RWPE2 (cell line): ENCODE measurements at places on chromosomes 6 and 20.

DNA sequence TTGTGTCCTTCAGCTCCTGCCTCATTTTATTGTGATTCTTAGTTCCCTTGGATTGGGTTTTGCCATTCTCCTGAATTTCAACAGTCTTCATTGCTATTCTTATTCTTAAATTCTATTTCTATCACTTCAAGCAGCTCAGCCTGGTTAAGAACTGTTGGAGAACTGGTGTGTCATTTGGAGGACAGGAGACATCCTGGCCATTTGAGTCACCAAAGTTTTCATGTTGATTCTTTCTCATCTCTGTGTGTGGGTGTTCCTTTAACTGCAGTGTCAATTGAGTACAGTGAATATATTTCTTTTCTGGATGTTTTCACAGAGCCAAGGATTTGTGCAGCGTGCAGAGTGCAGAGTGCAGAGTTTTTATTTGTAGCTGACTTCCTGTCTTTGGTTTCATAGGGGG is 33.5 kb upstream of the TFB1M start:
- no peaks in the 10 kb centered on the region for H3K36me3 ChIP-seq
- no peak overlapping the region for H3K27ac ChIP-seq
- H3K4me3 ChIP-seq = no peak overlapping the region
- H3K4me1 ChIP-seq = no peaks in the 10 kb centered on the region
- H3K27me3 ChIP-seq = no peaks in the 10 kb centered on the region

- H3K4me3 ChIP-seq = no peak overlapping the region
- DNase-seq = no peak
- no peaks in the 10 kb centered on the region for H3K36me3 ChIP-seq
- no peaks in the 10 kb centered on the region for H3K27me3 ChIP-seq
- no peak overlapping the region for H3K27ac ChIP-seq
Measured at GRCh38 chr6:108838101-108838717, 10.0 kb upstream of the ARMC2 start.

- peaks cover 17% of the 10 kb centered on the region for H3K4me1 ChIP-seq
- H3K27ac ChIP-seq = peak overlapping the region; percentile 79
- H3K4me3 ChIP-seq = peak overlapping the region; percentile 97
- no peak for DNase-seq
- H3K36me3 ChIP-seq = peaks cover 25% of the 10 kb centered on the region
Measured at GRCh38 chr6:21598674-21599023, 5.1 kb downstream of the SOX4 start.

DNA sequence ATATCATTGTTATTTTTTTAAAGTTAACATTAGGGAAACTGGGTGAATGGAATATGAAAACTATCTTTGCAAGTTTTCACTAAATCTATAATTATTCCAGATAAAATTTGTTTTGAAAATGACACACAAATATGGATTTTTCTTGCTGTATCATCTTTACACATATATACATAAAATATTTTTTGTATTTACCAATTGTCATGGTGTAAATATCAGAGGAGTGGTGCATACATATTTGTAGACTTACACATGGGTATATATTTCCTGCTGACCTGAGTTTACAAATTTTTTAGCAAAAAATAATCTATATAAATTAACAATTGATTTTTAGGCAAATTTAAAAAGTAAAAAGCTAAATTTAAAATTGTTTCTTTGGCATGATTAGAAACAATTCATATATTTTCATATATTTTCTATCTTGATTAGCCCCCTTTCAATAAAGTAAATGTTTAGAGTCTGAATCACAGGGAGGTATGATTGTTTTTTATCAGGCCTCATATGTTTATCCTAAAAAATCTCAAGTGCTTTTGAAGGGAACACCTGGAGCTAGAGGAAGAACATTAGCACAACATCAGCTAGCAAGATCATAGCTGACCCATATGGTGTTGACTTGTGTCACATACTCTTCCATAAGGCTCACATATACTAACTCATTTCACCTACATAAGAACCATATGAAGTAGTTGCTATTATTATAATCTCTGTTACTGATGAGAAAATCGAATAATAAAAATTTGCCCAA is 671.8 kb upstream of the GJE1 start:
- no peak overlapping the region for H3K4me3 ChIP-seq
- peaks cover 6% of the 10 kb centered on the region for H3K4me1 ChIP-seq

DNA sequence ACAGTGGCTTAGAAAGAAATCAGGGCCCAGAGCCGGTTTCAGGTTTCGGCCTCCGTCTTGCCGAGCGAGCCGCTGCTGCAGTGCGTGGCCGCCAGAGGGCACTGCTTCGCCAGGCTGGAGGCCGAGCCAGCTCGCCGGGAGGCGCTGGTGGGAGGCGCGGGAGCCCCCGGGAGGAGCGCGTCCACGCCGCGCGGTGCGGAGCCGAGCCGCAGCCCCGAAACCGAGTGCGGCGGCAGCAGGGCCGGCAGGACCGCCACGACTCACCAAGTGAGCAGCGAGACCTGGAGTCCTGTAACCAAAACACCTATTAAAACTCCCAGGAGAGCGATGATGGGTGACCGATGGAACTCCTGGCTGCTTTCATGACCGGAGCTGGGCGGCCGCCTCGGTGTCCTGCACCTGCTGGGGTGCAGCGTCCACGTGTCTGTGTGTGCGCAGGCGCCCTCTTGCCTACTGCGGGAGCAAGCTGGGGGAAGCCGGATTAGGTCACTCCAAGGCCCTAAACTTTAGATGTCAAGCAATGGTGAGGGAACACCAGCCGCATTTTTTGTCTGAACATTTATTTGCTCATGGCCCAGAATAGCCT is 186.9 kb upstream of the UST start:
- peak overlapping the region; percentile 23 for H3K4me3 ChIP-seq
- H3K4me1 ChIP-seq = no peaks in the 10 kb centered on the region
- H3K27me3 ChIP-seq = no peaks in the 10 kb centered on the region
- no peaks in the 10 kb centered on the region for H3K36me3 ChIP-seq
- DNase-seq = no peak
- H3K27ac ChIP-seq = no peak overlapping the region

- H3K27me3 ChIP-seq = no peaks in the 10 kb centered on the region
- DNase-seq = no peak
- no peak overlapping the region for H3K27ac ChIP-seq
- H3K4me1 ChIP-seq = peaks cover 15% of the 10 kb centered on the region
Measured at GRCh38 chr6:16352258-16352635, 113.9 kb downstream of the GMPR start.

DNA sequence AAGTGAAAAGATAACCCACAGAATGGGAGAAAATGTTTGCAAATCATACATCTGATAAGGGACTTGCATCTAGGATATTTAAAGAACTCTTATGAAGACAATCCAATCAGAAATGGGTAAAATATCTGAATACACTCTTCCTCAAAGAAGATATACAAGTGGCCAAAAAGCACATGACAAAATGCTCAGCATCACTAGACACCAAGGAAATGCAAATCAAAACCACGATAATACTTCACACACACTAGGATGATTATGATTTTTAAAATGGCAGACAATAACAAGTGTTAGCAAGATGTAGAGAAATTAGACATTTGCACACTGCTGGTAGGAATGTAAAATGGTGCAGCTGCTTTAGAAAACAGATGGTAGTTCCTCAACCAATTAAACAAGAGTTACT is 34.8 kb upstream of the SIRT5 start:
- no peaks in the 10 kb centered on the region for H3K27me3 ChIP-seq
- H3K27ac ChIP-seq = no peak overlapping the region
- H3K4me3 ChIP-seq = no peak overlapping the region
- H3K36me3 ChIP-seq = no peaks in the 10 kb centered on the region

GRCh38 chr20:48823960-48824498 is 3.8 kb downstream of the PREX1 start:
- H3K36me3 ChIP-seq = no peaks in the 10 kb centered on the region
- DNase-seq = peak; percentile 80
- peaks cover 10% of the 10 kb centered on the region for H3K4me1 ChIP-seq
- no peak overlapping the region for H3K27ac ChIP-seq

GRCh38 chr6:53014063-53014462 is 19.0 kb upstream of the GSTA4 start:
- peaks cover 27% of the 10 kb centered on the region for H3K36me3 ChIP-seq
- no peak overlapping the region for H3K4me3 ChIP-seq
- H3K4me1 ChIP-seq = no peaks in the 10 kb centered on the region
- H3K27ac ChIP-seq = no peak overlapping the region
- H3K27me3 ChIP-seq = no peaks in the 10 kb centered on the region

DNA sequence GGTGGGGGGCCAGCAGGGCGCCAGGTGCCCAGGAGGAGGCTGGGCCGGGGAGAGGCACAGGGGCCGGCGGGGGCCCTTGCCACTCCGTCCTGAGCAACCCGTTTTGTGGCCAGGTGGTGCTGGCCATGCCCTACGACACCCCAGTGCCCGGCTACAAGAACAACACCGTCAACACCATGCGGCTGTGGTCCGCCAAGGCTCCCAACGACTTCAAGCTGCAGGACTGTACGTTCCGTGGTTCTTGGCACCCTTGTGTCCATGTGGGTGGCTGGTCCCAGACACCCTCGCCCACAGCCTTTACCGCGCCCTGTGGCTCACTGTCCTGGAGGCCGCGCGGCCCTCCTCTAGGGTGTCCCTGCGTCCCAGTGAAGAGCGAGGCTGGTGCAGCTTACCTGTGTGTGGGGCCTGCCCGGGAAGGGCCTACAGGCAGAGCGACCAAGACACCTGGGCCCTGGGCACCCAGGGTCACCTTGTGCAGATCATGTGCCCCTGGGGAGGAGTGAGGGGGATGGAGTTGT is 28.7 kb downstream of the PYGB start:
- peaks cover 83% of the 10 kb centered on the region for H3K36me3 ChIP-seq
- H3K4me1 ChIP-seq = no peaks in the 10 kb centered on the region
- H3K4me3 ChIP-seq = no peak overlapping the region
- H3K27ac ChIP-seq = no peak overlapping the region
- no peaks in the 10 kb centered on the region for H3K27me3 ChIP-seq

- H3K4me1 ChIP-seq = no peaks in the 10 kb centered on the region
- no peaks in the 10 kb centered on the region for H3K27me3 ChIP-seq
- H3K27ac ChIP-seq = no peak overlapping the region
- DNase-seq = no peak
- H3K36me3 ChIP-seq = peaks cover 16% of the 10 kb centered on the region
Measured at GRCh38 chr6:132475925-132476324, 37.0 kb downstream of the STX7 start.

DNA sequence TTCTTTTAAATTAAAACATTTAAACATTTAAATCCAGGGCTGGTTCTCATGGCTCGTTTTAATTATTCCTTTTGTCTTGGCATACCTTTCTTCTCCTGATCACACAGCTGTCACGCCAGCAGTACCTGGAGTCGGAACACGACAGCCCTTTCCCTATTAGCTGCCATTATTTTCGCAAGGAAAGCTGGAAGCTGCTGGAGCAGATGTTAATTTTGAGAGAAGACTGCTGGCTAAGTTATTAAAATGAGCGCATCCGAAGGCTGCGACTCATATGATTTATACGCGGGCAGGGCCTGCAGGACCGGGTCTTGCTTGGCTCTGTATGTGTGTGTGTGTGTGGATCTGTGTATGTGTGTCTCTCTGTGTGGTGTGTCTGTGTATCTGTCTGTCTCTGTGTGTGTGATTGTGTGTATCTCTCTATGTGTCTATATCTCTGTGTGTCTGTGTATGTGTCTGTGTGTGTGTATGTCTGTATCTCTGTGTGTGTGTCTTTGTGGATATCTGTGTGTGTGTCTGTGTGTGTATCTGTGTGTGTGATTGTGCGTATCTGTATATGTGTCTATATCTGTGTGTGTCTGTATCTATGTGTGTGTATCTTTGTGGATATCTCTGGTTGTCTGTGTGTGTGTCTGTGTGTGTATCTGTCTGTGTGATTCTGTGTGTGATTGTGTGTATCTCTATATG is 191.5 kb downstream of the CDH4 start:
- H3K36me3 ChIP-seq = no peaks in the 10 kb centered on the region
- DNase-seq = no peak
- H3K27me3 ChIP-seq = no peaks in the 10 kb centered on the region
- no peak overlapping the region for H3K27ac ChIP-seq
- peaks cover 32% of the 10 kb centered on the region for H3K4me1 ChIP-seq
